Colonic mucosa (tissue), 4 donors: ENCODE measurements at places on chromosomes 11 and 22.
A peak's percentile ranks its signal among the peaks of the same experiment; 100 is the strongest.

GRCh38 chr11:73962101-73962705 lies 11.4 kb downstream of the DNAJB13 start:
- no peak for DNase-seq

GRCh38 chr11:97201743-97202612 lies 812.2 kb downstream of the JRKL start:
- DNase-seq: no peak

DNA sequence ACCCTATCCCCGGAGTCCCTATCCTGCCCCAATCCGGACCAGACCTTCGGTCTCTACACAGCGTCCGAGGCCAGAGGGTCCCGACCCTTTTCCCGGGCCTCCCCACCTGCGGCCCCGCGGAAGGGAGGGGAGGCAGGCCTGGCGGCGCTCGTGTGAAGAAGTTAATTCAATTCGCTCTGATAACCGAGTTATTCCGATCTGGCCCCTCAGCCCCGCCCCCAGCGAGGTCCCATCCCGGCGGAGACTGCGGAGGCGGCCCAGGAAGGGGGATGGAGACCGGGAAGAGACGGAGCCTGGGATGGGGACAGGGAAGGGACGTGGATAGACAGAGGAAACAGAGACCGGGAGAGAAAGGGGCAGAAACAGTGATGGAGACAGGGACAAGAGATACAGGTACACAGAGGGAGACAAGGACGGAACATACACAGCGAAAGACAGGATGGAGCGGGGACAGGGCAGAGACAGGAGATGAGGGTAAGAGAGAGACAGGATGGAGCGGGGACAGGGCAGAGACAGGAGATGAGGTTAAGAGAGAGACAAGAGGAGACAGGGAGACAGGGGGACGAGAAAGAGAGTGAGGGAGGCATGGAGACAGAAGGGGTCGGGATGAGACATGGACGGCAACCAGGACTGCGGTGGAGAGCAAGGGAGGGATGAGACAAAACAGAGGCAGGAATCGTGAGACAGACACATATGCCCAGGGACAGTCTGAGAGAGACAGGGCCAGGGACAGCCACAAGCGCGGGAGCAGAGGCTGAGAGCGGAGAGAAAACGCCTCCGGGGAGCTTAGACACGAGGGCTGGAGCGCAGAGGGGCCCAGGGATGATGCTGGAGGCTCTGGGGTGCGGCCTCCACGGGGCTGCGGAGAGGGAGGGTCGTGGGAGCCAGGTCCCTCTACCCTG lies 636 bp upstream of the PHOX2A start:
- DNase-seq: no peak

GRCh38 chr11:134524896-134525845 lies 113.1 kb upstream of the B3GAT1 start:
- DNase-seq: no peak

DNA sequence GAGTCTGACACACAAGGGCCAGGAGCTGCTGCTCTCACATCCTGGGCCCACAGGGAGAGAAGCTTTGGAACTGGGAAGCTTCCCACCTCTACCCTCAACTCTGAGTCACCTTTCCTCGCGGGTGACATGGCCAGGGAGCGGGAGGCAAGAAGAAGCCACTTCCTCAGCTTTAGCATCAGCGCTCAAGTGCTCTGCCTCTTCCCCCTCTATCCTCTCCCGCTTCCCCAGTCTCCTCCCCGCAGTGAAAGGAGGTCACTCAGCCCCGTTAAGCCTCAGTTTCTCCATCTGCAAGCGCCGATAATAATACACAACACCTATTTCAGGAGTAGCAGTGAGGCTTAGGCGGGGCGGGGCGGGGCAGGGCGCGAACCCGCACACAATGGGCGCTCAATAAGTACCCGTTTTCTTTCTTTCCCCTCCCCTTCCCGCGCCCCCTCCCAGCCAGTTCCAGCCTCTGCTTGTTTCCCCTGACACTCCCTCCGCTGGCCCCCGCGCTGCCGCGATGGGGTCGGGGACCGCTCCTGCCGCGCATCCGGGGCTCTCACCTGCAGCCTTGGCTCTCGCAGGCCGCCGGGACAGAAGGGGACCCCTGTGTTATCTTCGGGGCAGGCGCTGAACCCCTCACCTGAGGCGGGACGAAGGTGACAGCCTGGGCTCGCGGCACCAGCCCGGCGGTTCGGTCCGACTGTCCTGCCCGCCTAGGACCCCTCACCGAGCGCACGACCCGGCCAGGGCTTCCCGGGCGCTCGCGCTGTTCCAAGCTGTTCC lies 892 bp downstream of the GDPD5 start:
- no peak for DNase-seq

DNA sequence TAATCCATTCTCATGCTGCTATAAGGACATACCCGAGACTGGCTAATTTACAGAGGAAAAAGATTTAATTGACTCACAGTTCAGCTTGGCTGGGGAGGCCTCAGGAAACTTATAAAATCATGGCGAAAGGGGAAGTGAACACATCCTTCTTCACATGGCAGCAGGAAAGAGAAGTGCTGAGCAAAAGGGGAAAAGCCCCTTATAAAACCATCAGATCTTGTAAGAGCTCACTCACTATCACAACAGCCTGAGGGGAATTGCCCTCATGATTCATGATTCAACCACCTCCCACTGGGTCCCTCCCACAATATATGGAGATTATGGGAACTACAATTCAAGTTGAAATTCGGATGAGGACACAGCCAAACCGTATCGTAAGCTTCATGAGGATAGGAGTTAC lies 3.8 kb upstream of the CYB5R2 start:
- DNase-seq: no peak

GRCh38 chr11:64233913-64234586 lies at the start of gene VEGFB:
VEGFB (plus strand) TSS chr11:64234584; CDS start chr11:64234834, 250 bp downstream.
- peak; percentile 79 for DNase-seq

DNA sequence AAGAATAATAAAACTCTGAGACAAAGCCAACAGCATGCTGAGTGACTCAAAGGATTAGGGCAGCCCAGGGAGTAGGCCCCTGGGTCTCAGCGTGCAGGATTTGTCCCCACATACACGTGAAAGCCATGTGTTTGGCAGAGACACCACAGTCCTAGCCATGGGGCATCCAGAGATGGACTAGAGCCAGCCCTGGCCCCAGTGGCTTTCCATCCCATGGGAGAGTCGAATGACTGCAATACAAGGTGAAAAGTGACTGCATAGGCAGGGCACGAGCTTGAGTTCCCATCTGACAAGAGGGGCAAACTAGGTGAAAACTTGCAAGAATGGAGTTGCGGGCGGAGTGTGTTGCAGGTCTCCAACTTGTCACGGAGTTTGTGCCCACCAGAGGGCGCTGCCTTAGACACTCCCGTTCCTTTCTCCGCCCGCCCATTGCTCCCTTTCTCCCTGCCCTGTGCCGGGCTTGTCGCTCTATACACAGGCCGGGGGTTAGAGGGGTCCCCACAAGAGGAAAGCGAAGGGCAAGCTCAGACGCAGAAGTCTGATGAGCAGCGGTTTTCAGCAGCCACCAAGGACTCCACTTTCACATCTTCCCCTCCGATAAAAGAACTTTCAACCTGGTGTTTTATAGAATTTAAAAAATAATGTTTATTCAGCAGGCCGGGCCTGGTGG lies 24.2 kb downstream of the TSKU start:
- DNase-seq: peak; percentile 90

DNA sequence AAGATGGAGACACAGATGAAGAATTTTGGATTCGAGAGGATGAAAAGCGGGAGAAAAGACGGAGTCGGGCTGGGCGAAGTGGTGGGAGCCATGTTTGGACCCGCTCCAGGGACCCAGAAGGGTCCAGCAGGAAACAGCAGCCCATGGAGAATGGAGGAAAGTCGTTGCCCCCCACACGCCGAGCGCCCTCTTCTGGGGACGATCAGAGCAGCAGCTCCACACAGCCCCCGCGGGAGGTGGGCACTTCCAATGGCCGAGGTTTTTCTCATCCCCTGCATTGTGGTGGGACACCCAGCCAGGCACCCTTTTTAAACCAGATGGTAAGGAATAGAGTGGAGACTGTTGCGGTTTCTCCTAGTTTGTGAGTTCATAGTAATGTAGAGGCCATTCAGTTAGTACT lies 22.8 kb upstream of the SLC25A18 start:
- no peak for DNase-seq

GRCh38 chr11:114173843-114174242 lies 114.3 kb downstream of the ZBTB16 start:
- DNase-seq: no peak

DNA sequence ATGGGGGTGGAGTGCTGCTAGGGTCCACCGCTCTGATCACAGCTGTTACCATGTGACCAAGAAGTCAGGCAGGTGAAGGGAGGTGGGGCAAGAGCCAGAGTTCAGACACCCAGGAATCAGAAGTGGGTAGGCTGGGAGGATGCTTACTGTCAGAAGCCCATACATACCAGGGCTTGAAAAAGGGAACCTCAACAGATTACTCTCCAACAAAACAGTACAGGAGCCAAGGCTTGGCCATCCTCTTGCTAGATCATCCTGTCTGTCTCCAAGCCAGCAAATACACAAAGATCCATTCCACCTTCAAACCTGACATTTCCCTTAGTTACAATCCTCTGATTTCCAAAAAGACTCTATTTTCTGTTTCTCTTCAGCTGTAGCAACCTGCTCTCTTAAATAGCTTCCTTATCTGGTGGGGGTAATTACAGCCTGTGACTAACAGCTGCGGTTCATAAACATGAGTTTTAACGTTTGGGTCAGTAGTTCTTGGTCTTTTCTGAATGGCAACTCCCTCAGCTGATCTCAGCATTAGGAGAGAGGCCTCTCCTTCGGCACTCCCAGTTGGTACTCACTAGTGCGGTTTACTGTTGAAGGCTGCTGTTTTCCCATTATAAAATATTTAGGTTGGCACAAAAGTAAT lies 31.1 kb upstream of the WT1 start:
- no peak for DNase-seq

DNA sequence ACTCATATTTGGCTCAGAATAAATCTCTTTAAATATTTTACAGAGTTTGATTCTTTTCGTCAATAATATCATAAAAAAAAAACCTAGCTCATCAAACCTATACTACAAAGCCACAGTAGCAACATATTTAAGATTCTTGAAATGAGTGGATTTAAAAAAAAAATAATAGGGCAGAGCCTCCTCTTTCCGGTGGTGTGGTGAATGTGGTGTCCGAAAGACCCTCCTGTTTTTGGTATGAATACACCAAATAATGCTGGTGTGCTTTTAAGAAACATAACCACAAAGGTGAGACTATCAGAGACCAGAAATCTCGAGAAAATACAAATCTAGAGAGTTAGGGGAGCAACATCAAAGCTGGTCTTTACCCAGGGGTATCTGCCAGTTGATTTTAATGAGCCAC lies 342.6 kb downstream of the TBC1D22A start:
- DNase-seq: no peak

DNA sequence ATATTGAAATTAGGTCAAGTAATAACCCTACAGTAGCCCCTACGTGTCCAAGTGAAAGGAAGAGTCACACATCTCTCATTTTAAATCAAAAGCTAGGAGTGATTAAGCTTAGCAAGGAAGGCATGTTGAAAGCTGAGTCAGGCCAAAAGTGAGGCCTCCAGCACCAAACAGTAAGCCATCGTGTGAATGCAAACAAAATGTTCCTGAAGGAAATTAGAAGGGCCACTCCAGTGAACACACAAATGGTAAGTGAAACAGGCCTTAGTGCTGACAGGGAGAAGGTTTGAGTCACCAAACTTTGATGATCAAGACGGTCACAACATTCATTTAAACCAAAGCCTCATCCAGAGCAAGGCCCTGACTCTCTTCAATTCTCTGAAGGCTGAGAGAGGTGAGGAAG lies 127.2 kb downstream of the SHANK2 start:
- no peak for DNase-seq

DNA sequence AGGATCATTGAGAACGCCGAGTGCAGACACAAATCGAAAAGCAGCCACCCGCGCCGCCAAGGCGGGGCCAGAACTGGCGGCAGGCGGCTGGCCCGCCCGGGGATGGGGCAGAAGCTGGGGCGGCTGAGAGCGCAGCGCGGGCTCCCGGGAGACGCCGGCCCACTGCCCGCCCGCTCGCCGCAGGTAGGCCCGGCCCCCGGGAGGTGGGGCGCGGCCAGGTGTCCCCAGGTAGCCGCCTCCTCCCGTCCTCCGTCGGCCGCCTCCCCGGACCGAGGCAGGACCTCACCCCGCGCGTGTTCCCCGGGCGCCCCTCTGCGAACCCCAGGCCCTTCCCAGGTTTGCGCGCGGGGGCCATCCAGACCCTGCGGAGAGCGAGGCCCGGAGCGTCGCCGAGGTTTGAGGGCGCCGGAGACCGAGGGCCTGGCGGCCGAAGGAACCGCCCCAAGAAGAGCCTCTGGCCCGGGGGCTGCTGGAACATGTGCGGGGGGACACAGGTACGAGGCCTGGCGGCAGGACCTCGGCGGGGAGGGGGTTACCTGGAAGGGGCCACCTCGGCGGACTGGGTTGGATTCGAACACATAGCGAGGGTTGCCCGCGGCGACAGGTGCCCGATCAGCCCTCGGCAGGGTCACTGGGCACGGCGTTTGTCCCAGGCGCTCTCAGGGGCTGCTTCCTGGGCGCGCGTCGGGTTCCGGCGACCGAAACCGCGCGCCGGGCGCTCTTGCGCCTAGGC lies at the start of gene PRRG4:
Gene PRRG4 (plus strand): TSS at position 248 of the 733 bp plus-strand sequence. CDS start 603 bp downstream, outside the sequence.
- peak; percentile 84 for DNase-seq

DNA sequence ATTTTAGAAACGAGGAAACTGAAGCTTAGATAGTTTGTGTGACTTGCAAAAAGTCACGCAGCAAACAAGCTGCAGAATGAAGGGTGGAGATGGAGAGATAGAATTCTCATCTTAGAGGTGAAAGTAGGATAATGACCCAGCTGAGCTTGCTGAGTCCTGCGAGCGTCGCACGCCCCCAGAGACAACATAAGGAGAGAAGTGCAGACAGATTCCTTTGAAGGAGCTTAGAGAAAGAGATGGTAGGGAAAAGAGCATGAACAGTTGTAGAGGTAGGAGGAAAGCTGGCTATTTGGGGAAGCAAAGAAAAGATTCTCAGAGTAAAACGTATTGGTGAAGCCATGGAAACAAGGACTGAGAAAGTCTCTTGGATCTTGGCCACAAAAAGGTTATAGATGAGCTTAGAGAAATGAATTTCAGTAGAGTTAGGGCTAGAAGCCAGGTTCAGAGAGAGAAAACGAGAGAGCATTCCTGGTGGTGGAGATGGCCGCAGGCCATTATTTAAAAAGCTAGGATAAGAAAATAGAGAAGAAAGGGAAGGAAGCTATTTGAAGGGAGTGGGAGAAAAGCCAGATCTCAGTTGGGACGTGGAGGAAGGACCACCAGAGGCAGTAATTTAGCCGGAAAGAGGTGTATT lies 44.8 kb downstream of the FAM83F start:
- DNase-seq: no peak

GRCh38 chr11:113384551-113384950 lies 3.0 kb upstream of the ANKK1 start:
- no peak for DNase-seq

GRCh38 chr11:6040874-6041273 lies 10.3 kb upstream of the OR56A1 start:
- DNase-seq: no peak

DNA sequence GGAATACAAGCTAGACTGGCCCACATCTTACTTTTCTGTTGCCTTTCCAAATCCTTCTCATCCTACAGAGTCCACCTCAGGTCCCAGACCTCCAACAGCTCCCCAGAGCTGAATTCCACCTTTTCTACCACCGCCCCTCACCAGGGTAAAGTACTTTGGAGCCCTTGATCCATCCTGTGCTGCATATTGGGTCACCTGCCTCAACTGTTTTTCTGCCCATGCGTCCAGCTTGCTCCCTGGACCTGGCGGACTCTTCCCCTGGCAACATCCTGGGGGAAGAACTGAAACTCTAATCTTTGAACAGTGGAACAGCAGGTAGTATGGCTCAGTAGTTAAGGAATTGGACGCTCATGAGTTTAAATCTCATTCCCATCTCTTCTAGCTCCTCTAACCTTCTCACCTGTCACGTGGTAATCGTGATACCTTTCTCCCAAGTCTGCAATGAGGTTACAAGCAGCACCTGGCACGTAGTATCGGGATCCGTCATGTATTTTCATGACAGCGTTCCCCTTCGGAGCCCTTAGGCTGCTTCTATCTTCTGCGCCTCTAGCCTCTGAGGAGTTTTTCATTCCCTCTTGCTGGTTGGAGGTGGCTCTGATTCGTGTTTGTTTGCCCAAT lies 98.1 kb downstream of the CEP164 start:
- DNase-seq: no peak
